ENCODE measurements at places on chromosomes 5 and 9. TPM values are rescaled to one million over a fixed set of nuclear protein-coding genes. Genes with fewer than 3 reads are reported as not detected.

The GNPDA1 gene
- total RNA-seq: 86.1 TPM

The DMRT3 gene
- total RNA-seq: not detected

The SPATA31C1 gene
- not detected for total RNA-seq

The CSF1R gene
- under 0.01 TPM for total RNA-seq

The TAF11L10 gene
- total RNA-seq: not detected

The CMBL gene
- 23.1 TPM for total RNA-seq

The ACTBL2 gene
- total RNA-seq: under 0.01 TPM

All from bronchial smooth muscle cell (primary cell).